Inflammatory macrophage treated with lipopolysaccharide for 4 hours (primary cell): ENCODE measurements at places on chromosomes 12 and 14.
A peak's percentile ranks its signal among the peaks of the same experiment; 100 is the strongest.

DNA sequence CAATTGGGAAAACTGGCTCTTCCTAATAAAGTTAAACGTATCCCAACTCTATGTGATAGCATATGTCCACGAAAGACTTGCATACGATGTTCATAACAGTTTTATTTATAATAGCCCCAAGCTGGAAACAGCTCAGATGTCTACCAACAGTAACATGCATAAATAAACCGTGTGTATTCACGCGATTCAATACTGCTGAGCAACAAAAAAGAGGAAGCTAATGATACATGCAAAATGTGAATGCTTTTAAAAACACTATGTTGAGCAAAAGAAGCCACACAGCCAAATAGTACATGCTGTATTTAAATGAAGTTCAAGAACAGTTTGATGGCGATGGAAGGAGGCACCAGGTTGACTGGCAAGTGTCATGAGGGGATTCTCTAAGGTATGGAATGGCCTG, 55.7 kb downstream of the TRIM9 start:
- peak; percentile 11 for DNase-seq

DNA sequence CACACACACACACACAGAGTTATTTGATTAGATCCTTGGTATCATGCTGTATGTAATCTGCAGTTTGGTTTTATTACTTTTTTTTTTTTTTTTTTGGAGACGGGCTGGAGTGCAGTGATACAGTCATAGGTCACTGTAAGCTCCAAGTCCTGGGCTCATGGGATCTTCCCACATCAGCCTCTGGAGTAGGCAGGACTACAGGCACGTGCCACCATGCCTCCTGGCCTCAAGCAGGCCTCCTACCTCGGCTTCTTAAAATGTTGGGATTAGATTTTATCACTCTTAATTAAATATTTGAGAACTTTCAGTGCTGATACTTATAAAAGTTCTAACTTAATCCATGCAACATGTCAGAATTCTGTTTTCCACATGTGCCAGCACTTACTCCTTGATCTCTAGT, 31.3 kb upstream of the PSEN1 start:
- no peak for DNase-seq

DNA sequence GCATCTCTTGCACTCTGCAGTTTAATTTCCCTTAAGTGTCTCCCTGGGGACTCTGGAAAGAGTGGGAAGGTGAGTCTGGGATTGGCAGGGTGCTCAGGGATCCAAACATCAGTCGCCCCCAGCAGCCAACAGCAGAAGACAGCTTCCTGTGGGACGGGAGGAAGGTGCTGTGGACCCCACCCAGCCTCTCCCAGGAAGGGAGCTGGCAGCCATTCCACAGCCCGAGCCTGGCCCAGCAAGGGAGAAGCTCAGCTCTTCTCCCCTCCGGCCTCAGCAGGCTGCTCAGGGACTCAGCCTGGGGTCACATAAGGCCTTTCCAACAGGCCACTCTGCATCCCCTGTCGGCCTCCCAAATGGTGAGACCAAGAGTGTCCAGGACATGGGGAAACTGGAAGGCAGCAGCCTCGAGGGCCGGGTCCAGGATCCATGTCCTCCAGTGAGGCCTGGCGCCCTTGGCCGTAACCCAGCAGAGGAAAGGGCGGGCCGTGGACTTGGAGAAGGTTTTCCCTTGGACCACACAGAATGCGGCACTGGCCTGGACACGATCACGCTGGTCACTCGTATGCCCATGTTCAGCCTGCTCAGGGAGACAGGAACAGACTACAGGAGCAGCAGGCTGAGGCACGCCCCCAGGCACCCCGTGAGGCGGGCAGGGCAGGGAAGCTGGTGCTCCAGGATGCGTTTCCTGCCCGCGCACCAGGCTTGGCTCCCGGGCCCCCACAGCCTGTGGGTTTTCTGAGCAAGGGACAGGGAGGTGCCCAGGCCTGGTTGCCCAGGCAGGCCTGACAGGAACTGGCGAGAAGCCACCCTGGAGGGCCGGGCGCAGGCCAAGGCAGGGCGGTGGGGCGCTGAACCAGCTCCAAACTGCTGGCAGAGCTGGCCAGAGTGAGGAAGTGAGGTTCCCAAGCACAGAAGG, 3.5 kb downstream of the XRCC3 start:
- DNase-seq, result no peak

DNA sequence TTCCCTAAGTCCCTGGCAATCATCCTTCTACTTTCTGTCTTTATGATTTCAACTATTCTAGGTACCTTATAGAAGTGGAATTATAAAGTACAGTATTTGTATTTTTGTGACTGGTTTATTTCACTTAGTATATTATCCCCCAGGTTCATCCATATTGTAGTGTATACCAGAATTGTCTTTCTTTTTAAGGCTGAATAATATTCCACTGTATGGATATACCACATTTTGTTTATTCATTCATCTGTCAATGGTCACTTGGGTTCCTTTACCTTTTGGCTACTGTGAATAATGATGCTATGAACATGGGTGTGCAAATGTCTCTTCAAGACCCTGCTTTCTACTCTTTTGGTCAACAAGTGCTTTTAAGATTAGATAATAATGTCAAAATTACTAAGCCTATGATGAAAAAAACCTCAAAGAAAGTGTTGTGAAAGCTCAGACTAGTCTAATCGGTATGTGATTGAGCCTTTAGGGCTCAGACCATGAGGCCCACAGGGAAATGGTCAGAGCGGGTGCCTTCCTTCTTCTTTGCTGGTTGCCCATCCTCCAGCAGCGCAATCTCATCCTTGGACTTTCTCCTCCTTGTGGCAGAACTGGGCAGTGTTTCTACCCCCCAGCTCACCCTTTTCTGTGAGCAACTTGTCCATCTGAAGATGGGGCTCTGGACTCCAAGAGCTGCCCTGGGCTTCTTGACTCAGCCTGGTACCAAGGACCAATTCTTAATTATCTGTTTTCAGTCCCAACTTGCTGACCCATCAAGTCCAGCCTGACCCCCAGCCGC, 105.4 kb downstream of the TTC8 start:
- no peak for DNase-seq

- DNase-seq, result no peak
These were observed 238.1 kb downstream of the FBXL14 start for GRCh38 chr12:1356285-1356684.

GRCh38 chr12:105552056-105552455, 221.6 kb downstream of the C12orf75 start:
- DNase-seq, result no peak
